ENCODE measurements at places on chromosomes 6 and 20.

DNA sequence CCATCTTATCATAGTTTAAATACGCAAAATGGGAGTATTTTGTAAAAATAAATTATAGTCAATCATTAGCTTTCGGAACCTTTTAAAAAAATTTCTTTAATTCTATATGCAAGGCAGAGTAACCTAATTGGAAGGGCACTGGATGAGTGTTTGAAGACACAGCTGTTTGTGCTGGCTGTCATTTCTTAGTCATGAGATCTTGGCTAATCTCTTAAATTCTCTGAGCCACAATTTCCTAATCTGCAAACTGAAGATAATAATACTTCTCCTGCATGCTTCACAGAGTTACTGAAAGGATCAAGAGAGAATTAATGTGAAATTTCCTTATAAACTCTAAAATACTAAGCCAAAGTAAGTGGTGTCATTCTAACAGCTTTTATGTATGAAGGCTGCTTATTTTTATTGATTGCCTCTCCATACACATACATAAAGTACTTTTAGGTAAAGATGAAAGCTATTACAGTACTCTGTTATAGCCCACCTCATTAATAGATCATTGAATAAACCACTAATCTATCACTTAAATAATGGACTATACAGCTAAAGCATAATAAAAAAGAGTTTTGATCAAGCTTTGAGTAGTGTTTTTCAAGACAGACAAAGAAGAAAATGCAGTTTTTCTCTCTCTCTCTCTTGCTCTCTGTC, 383.7 kb upstream of the IRAK1BP1 start:
- no peak for DNase-seq

GRCh38 chr6:137161949-137162348, 11.5 kb downstream of the IL22RA2 start:
- DNase-seq, result no peak

GRCh38 chr6:17714879-17715851, 8.4 kb upstream of the NUP153 start:
- DNase-seq, result no peak

DNA sequence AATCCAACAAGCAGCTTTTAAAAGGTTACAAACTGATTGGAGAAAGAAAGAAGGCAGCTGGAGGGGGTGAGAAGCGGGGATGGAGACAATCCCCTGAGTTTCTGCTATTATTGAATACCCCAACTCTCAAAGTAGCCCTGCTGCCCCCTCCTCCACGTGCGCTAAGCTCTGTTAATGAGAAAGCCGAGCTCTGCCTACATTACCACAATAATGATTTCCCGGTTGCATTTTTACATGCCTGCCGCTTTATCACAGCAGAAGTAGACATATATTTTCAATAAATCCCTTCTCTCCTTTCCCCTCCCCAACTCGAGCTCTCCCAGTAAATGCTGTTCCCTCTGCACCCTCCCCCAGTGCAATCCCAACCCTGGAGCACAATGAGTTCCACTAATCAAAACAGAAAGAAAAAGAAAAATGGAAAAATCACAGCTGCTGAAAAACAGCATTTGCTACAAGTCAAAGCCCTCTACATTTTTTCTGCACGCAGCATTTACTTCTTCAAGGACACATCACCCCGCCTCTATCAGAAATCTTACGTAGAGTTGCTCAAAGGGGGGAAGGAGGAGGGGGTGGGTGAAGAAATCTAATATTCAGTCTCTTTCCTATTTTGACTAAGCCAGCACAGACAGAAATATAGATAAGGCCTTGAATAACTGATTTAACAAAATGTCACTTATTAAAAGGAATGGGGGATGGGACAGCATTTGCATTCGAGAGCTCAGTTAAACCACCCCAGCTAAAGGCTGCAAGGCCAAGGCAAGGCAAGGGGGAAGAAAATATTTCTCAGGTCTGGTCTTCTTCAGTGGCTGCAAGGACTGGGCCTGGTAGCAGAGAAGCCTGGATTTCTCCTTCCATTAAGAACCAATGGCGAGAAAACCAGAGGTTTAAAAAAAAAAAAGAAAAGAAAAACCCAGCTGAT, 10.7 kb downstream of the TRERF1 start:
- DNase-seq, result no peak

DNA sequence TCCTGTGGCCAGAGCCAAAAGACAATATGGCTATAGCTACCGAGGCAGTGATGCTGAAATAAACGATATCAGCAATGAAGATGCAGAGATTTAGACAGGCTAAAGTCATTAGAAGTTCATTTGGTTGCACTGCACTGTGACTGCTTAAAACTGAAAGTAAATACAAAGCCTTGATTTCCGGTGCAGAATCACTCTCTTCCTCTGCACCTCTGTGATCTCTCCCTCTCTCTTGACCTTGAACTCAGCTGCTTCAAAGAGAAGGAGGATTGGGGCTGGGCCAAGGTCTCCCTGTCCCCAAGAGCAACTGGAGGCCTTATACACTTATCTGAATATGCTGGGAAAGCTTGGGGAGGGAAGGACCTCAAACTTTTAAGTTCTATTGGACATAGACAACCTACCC, 34.6 kb upstream of the SPACA1 start:
- no peak for DNase-seq

GRCh38 chr6:129597023-129597713, 112.8 kb downstream of the ARHGAP18 start:
- no peak for DNase-seq

DNA sequence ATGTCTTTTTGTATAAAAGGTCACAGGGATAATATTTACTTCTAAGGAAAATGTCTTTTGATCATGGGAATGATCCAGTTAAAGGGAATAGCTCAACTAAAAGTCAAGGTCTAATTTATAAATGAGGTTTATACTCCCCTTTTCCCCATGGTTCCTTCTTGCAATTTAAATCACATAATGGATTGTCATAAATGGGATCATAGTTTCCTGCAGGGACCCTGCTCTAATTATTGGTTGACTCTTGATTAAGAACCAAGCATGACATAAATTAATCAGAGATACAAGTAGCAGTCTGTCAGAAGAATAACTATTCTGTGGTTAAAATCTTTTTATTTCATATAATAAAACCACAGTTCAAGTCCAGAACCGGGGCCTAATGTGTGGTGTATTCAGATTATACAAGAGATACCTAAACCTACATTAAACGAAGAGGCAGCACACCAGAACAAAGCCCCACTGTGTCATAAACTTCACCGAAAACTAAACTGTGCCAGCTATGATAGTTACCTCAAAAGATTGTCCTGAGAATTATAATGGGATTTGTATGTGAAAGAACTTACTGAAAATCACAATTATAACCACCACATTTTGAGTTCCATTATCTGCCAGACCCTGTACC, 43.0 kb upstream of the CD83 start:
- DNase-seq, result no peak

DNA sequence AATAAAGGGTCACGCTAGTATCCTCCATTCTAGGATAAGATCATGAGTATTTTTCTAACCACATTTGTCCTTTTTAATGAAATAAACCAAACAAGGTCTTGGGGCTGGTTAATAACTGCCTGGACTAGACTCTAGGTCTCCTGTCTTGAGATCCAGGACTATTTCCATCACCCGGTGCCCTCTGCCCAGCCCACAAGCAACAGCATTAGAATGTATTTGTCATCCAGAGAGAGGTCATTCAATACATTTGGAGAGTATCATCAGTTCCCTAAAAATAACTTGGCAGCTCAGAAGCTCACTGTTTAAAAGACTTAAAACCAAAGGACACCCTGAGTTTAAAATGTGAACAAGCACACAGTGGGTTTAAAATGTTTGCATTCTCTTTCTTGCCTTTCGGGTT, 4.4 kb upstream of the RBM24 start:
- DNase-seq, result no peak

GRCh38 chr20:19264191-19264590, 51.7 kb downstream of the SLC24A3 start:
- no peak for DNase-seq

- DNase-seq, result no peak
Measured at GRCh38 chr20:35171753-35172433, at the start of gene PROCR. Gene PROCR, plus strand, starts transcription at chr20:35172072. Its CDS starts 83 bp downstream, at chr20:35172155.

DNA sequence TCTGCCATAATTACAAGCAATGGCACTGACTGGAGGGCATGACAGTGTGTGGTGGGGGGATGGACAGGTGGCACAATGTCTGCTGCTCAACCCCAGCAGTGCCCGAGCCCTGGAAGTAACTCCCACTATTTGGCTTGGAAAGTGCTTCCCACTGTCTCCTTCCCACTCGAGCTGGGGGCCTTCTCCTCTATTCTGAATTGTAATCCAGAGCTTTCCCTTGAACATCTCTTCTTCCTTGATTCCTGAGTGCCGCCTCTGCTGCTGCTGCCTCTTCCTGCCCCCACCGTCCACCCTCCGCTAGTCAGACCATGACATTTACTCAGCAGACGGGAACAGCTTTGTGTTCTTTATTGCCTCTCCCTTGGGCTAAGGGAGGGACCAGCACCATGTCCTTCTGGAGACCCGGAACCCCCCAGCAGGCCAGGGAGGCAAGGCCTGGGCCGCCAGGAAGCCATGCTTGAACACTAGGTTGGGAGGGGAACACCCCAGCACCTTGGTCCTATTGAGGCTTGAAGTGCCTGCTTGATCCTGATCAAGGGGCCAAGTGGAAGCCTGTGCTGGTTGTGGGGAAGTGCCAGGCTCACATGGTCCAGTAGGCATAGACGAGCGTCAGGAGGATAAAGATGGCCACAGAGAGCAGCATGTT, 17.0 kb downstream of the CCDC167 start:
- DNase-seq, result no peak

DNA sequence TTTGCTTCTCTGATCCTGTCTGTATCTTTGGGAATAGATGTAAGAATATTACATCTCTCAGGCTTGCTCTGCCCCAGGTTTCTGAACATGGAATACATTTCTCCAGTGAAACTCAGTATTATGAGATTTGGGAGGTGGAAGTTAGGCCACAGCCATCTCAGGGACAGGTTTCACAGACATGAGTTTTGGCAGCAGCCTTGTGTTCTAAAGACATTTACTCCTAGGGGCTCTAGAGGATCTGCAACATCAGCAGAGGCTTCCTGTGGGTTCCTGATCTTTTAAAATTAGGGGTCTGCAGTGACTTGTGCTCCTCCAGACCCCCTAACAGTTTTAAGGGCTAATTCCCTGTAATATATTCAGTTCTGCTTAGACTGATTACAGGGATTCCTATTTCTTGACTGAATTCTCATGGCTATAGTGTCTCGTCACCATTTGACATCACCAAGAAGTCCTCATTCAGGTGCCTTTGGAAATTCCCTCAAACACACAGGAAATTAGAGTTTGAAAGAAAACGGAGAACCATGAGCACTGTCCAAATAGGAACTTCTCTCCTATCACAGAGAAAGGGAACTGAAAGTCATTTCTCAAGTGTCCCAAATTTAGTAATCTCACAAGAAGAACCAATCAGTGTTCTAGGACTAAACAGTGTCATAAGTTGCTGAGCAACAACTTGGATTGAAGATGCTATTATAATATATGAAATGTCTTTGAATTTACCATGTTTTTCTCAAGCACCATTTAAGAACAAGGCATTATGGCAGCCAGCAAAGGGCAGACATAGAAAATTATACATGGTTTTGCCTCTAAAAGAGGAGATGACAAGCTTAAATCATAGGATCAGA, 2.5 kb upstream of the HLA-DRA start:
- DNase-seq, result no peak

GRCh38 chr6:81826784-81827183, 74.3 kb upstream of the TENT5A start:
- no peak for DNase-seq

DNA sequence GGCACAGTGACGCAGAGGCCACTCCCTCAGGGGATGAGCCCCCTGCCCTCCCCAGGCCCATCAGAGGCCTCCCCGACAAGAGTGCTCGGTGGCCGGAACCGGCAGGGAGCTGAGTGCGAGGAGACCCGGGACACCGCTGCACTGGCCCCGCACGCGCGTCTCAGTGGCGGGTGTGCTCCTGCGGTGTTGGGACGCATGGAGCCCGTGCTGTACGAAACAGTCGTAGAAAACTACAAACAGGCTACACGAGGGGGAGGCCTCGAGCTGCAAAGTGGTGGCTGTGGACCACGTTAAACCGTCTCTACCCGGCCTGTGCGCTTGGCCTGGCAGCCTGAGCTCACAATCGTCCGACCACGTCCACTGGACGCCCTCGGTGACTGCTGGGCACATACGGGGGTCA, 40.2 kb upstream of the FNDC1 start:
- DNase-seq, result no peak

DNA sequence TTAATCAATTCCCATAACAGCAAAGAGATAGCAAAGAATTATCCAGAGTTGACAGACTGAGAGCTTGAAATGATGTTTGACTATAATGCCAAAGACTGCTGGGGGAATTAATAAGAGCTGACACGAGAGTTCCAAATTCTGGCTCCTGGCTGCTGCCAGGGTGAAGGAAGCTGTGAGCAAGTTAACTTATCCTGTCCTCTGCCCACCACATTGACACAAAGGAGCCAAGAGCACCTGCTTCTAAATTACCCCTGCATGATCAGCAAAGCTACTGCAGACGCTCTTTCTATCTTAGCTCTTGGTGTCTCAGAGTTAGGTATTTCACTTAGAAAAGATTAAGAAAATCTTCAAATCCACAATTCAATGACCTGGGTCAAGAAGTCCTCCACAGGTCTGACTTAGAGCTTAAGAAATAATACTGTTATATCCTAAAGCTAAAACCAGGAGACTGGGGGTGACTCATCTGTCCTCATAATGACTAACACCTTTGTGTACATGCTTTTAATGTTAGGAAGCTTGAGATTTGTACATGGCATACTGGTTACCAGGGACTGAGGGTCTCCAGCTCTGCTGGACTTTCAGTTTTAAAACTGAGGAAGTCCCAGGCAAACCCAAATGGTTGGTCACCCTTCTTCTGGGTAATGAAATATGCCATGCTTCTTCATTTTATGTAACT, 13.2 kb upstream of the FRK start:
- no peak for DNase-seq

- peak; percentile 1 for DNase-seq
Measured at GRCh38 chr20:35947489-35947888, 6.8 kb downstream of the SCAND1 start.

GRCh38 chr6:143700684-143701348, 23.1 kb downstream of the PHACTR2 start:
- DNase-seq, result no peak

- no peak for DNase-seq
Measured at GRCh38 chr20:14142171-14142570, 146.9 kb downstream of the MACROD2 start.

DNA sequence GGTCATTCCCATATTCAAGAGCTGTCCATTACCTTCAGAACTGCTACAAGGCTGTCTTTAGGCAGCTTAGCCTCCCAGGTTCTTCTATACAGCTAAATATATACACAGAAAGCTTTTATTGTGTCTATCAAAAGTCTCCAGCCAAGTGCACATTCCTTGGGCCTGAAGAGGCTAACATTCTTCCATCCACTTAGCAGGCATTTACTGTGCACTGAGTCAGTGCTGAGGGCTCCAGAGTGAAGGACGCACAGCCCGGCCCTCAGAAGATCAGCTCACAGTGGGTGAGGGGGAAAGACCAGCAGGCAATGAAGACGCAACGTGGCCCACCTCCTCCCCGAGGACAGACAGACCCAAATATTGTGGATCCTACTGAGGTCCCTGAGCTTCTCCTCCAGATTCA, 569.9 kb downstream of the CDH26 start:
- DNase-seq, result no peak

DNA sequence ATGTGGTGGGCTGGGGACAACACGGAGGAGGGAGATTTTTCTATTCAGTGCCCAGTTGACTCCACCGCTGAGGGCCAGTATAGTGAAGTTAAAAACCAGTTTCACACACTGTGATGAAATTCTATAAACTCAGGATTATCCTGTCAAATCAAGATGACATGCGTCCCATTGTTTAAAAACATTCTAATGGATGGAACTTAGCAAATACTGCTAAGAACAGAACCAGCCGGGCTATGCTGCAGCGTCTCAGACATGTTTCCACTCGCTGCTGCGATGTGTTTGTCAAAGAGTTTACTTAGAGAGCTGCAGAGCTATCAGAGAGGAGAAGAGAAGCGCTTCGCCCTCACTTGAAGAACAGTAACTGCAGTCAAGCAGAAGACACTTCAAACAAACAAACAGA, 212.6 kb upstream of the FOXQ1 start:
- no peak for DNase-seq
